Cardiac muscle cell (in vitro differentiated cells and primary cell): ENCODE measurements at places on chromosomes 16 and 17. TPM values are rescaled to one million over a fixed set of nuclear protein-coding genes. Genes with fewer than 3 reads are reported as not detected.
A peak's percentile ranks its signal among the peaks of the same experiment; 100 is the strongest.

DNA sequence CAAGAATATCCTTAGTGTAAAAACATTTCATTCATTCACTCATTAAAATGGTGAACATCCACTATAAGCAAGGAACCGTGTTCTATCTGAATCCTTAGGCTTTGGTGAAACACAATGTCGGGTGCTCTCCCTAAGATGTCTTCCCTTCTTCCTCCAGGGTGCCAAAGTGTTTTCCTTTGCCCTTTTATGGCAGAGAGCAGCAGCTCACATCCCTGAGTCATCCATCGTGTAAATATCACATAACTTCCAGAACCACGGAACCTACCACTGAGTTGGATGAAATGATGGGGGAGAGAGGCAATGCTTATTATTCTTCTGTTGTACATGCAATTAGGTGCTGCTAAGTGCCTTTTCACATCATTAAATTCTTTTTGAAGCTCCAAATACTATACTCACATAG, 50.2 kb downstream of the DNAH3 start:
- H3K27me3 ChIP-seq: no peaks in the 10 kb centered on the region
- H3K4me1 ChIP-seq: no peaks in the 10 kb centered on the region
- H3K36me3 ChIP-seq: no peaks in the 10 kb centered on the region
- no peak for DNase-seq

GRCh38 chr17:80297996-80298560, 37.4 kb downstream of the RNF213 start:
- H3K27ac ChIP-seq: no peak overlapping the region
- no peak overlapping the region for H3K4me3 ChIP-seq
- peaks cover 8% of the 10 kb centered on the region for H3K36me3 ChIP-seq
- no peaks in the 10 kb centered on the region for H3K4me1 ChIP-seq
- no peak for DNase-seq
- no peaks in the 10 kb centered on the region for H3K27me3 ChIP-seq

Gene MMP15
- total RNA-seq: 391 and 473 TPM in 2 replicates

DNA sequence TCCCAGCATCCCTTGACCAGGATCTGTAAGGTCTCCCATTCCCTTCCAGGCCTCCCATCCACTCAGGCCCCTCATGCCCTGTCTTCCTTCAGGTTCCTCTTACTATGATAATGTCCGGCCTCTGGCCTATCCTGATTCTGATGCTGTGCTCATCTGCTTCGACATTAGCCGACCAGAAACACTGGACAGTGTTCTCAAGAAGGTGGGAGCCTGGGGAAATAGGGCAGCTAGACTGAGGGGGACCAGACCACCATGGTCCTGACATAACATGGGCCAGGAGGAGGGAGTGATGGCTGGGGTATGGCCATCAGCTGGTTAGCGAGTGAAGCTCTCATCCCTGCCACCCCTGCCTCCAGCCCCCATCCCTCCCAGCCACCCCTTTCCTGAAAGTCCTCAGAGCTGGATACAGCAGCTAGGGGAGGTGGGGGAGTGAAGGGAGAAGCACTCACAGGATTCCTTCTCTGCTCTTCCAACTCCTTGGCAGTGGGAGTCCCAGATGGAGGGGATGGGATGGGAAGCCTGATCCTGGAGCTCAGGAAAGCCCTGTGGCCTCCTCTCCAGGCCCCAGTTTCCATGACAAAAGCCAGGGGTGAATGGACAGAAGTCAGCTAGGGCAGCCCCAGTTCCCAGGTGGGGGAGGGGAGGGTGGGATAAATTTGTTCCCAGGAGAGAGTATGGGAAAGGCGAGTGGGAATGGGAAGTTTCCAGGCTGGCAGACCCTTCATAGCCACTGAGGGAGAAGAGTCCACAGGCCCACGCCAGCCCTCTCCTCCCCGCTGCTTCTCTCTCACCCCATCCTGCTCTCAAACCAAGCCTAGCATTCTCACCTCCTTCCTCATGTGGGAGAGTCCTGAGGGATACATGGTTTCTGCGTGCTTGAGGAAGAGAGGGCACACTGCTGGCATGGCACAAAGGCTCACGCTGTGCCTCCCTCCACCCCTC, 2.3 kb downstream of the RND2 start:
- DNase-seq: no peak
- H3K4me1 ChIP-seq: peaks cover 3% of the 10 kb centered on the region
- H3K27me3 ChIP-seq: no peaks in the 10 kb centered on the region
- H3K36me3 ChIP-seq: no peaks in the 10 kb centered on the region

DNA sequence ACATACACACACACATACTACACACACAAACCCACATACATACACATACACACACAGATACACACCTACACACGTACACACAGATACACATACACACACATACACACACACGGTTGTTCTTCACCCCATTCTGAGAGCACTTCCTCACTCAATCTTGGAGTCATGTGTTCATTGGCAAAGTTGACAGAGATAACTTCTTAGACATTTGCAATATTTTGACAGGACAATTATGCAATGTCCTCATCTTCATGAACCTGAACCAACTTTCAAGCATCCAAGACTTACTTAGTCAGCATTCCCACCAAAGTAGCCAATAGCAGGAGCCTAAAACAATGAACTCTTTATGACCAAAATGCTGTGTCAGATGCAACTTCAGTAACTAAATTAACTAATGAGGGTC, 77.1 kb upstream of the DNAH17 start:
- H3K27me3 ChIP-seq: no peaks in the 10 kb centered on the region
- no peak for DNase-seq
- no peaks in the 10 kb centered on the region for H3K4me1 ChIP-seq
- no peak overlapping the region for H3K27ac ChIP-seq
- no peaks in the 10 kb centered on the region for H3K36me3 ChIP-seq
- H3K4me3 ChIP-seq: no peak overlapping the region

DNA sequence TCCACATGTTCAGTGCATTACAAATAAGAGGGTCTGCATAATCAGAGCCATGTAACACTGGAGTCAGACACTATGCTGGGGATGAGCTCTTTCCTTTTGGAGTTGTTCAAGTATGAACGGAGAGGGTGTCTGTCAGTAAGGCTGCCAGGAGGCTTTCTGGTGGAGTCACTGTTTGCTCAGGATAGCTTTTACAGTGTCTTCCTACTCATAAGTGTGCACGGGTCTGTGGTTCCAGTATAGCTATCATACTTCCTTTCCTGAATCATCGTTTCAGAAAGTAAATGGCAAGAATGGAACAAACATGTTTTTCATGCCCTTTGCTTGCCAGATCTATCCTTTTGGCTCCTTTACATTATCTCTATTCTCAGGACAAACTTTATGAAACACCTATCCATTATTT, 152.7 kb upstream of the CDH11 start:
- H3K27me3 ChIP-seq: no peaks in the 10 kb centered on the region
- no peak overlapping the region for H3K4me3 ChIP-seq
- DNase-seq: no peak
- no peak overlapping the region for H3K27ac ChIP-seq
- H3K4me1 ChIP-seq: no peaks in the 10 kb centered on the region

Gene SULT1A2
- total RNA-seq: 0.67 and 1.6 TPM in 2 replicates

- H3K27ac ChIP-seq: no peak overlapping the region
- DNase-seq: no peak
- no peaks in the 10 kb centered on the region for H3K36me3 ChIP-seq
- H3K27me3 ChIP-seq: no peaks in the 10 kb centered on the region
- peaks cover 18% of the 10 kb centered on the region for H3K4me1 ChIP-seq
These were observed 13.6 kb upstream of the TERF2 start for GRCh38 chr16:69399361-69399760.

DNA sequence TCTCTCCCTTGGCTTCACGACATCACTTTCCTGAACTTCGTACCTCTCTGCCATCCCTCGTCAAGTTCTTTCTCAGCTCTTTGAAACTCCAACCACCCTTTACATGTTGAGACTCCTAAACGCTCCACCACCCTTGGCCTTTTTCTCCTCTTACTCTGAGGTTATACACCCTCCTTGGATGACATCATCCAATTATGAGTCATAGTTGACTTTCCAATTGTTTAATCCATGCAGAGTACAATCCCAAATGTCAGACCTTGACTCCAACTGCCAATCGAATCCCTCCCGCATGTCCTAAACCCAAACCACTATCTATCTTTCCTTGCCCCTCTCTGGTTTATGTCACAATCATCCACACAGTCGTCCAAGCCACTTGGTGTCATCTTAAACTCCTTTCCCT, 18.4 kb upstream of the C16orf82 start:
- H3K27me3 ChIP-seq: no peaks in the 10 kb centered on the region
- H3K4me1 ChIP-seq: no peaks in the 10 kb centered on the region
- no peak for DNase-seq

DNA sequence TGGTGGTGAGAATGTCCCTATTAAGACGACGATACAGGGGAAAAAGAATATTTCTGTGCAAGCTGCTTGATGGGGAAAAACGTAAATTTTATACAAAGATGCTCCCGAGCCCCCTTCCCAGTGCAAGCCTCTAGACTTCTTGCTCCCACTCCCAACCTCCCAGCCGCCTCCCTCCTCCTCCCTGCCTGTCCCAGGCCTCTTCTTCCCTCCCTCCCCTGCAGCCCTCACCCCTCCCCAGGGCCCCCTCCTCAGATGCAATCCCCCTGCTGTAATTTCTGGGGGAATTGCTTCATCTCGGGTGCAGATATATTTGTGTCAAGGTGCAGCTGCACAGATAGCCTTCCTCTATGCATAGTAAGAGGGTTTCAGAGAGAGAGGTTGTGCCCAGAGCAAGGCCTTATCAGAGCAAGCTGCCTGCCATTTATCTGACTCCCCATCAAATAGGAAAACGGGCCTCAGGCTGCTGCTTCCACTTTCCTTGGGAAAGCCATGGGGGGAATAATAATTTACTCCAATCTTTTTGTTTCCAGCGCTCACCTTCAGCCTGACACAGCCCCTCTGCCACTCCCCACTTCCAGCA, 47.4 kb upstream of the LHX1 start:
- no peak overlapping the region for H3K27ac ChIP-seq
- no peaks in the 10 kb centered on the region for H3K36me3 ChIP-seq
- peaks cover 11% of the 10 kb centered on the region for H3K4me1 ChIP-seq
- no peak overlapping the region for H3K4me3 ChIP-seq

- peak overlapping the region; percentile 78 for H3K27ac ChIP-seq
- DNase-seq: no peak
- peaks cover 24% of the 10 kb centered on the region for H3K4me1 ChIP-seq
- H3K36me3 ChIP-seq: no peaks in the 10 kb centered on the region
- no peaks in the 10 kb centered on the region for H3K27me3 ChIP-seq
These were observed 21.4 kb downstream of the ADORA2B start for GRCh38 chr17:15966183-15966878.

- peak; percentile 51 for DNase-seq
- H3K27ac ChIP-seq: peak overlapping the region; percentile 58
- H3K27me3 ChIP-seq: no peaks in the 10 kb centered on the region
- no peak overlapping the region for H3K4me3 ChIP-seq
- H3K36me3 ChIP-seq: no peaks in the 10 kb centered on the region
These were observed 38.2 kb downstream of the KSR1 start for GRCh38 chr17:27494192-27495091.

DNA sequence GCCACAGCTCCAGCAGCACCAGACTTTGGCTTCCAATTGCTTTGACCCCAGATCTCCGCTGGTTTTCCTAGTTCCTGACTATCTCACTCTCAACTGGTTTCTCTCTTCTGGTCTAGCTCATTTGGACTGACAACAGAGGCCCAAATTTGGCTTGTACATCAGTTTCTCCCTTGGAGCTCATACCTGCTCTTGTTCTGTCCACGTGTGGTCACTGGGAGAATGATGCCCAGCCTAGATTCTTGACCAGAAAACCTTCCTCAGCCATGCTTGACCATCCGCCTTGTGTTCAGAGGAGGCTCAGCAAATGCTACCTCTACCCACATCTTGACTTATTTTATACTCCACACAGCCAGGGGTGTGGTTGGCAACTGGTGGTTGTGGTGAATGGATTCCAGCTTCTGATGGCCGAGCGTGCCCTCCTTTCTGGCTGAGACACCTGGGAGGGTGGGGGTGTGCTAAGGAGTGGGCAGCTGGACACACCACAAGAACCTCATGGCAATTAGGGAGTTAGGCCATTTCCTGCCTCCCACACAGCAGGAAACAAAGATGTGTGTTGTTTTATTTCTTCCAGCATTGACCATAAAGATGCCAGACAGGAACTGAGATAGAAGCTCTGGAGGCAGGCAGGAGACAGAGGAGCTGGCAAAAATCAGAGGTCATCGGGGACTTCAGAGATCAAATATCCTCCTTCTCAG, 93.8 kb upstream of the FAM20A start:
- no peaks in the 10 kb centered on the region for H3K27me3 ChIP-seq
- no peak for DNase-seq
- no peak overlapping the region for H3K27ac ChIP-seq
- H3K4me3 ChIP-seq: no peak overlapping the region
- H3K4me1 ChIP-seq: peaks cover 1% of the 10 kb centered on the region

- DNase-seq: no peak
- H3K36me3 ChIP-seq: no peaks in the 10 kb centered on the region
- H3K27me3 ChIP-seq: no peaks in the 10 kb centered on the region
- H3K4me3 ChIP-seq: no peak overlapping the region
- no peak overlapping the region for H3K27ac ChIP-seq
These were observed 43.8 kb upstream of the SMPD3 start for GRCh38 chr16:68492151-68492542.

Gene COX6A2
- 40.7 and 69.7 TPM in 2 replicates for total RNA-seq

Gene NKD1
- total RNA-seq: 0.86 and 1.8 TPM in 2 replicates

Gene EME1
- total RNA-seq: 7.9 and 13.4 TPM in 2 replicates

Gene EVPL
- 0.09 TPM in 1 of 2 replicates, not detected in the other for total RNA-seq

DNA sequence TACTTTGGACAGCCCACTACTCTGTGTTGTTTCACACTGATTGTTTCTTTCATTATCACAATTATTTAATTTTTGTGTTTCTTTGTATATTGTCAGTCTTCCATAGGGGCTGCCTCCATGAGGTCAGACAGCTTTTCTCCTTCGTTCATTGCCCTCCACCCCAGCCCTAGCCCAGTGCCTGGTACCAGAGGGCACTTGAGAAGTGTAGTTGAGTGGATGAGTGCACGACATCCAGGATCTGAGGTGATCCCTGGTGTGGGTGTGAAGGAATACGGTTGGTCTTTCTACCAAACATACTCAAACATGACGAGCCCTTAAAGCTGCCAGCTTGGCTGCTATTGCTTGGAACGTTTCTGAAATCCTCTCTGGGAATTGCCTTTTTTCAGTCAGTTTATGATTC, 37.9 kb downstream of the DHRS7B start:
- H3K4me3 ChIP-seq: no peak overlapping the region
- no peak overlapping the region for H3K27ac ChIP-seq
- no peaks in the 10 kb centered on the region for H3K36me3 ChIP-seq
- no peak for DNase-seq

- no peaks in the 10 kb centered on the region for H3K4me1 ChIP-seq
- H3K4me3 ChIP-seq: no peak overlapping the region
- no peaks in the 10 kb centered on the region for H3K27me3 ChIP-seq
- H3K36me3 ChIP-seq: no peaks in the 10 kb centered on the region
- H3K27ac ChIP-seq: no peak overlapping the region
These were observed 373.4 kb downstream of the CNTNAP4 start for GRCh38 chr16:76650582-76650981.

GRCh38 chr17:82736511-82737185, 1.2 kb downstream of the FN3K start:
- H3K4me1 ChIP-seq: no peaks in the 10 kb centered on the region
- no peak for DNase-seq
- H3K4me3 ChIP-seq: no peak overlapping the region
- no peak overlapping the region for H3K27ac ChIP-seq

Gene CIAPIN1
- total RNA-seq: 65.5 and 74.2 TPM in 2 replicates

Gene PIMREG
- total RNA-seq: 10.3 and 70.6 TPM in 2 replicates
